Omental fat pad (tissue), 4 donors: ENCODE measurements at places on chromosomes 2 and 18.
A peak's percentile ranks its signal among the peaks of the same experiment; 100 is the strongest.

- no peak for DNase-seq
These were observed 1596.8 kb upstream of the SLC39A10 start for GRCh38 chr2:194060269-194060668.

DNA sequence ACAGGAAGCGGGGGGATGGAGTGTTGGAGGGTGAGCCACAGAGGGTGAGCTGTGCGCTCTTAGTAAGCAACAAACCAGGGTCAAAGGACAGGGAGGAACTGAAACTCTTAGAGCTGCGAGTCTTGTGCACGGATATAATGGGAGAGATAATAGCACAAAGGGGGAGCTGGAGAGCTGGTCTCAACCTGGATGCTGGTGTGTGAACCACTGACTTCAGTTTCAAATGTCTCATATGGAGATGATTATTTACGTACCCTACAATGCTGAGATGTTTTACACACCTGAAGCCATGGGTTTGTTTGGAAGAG is 35.9 kb downstream of the PTGR3 start:
- no peak for DNase-seq

GRCh38 chr2:42861321-42861720 is 68.9 kb upstream of the HAAO start:
- no peak for DNase-seq

- DNase-seq: no peak
These were observed 712.5 kb downstream of the TDRD15 start for GRCh38 chr2:21836261-21836660.

- DNase-seq: no peak
These were observed 172.9 kb upstream of the KLHL29 start for GRCh38 chr2:23211987-23212583.

DNA sequence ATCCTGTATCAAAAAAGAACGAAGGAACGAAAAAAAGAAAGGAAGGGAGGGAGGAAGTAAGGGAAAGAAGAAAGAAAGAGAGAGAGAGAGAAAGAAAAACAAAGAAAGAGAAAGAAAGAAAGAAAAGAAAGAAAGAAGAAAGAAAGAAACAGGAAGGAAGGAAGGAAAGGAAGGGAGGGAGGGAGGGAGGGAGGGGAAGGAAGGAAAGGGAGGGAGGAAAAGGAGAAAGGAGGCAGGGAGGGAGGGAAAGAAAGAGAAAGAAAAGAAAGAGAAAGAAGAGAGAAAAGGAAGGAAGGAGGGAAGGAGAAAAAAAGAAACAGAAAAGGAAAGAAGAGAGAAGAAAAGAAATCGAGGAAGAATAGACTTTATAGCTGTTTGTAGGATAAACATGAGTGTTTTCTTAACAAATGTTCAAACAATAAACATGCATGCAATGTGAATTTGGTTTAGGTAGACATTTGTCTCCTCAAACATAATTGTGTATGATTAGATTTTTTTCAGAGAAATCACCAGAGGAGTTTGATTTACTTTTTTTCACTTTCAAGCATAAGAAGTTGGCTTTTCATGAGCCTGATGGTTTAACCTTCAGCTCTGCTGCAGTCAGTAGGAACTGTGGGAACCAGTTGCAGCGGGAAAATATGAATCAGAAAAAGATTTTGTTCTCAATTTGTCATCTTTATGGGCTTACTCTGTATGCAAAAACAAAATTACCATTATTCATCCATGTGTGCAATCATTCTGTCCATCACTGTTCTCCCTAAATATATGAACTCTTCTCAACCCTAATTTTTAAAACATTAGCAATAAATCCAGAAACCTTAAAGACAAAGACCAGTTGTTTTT is 71.6 kb downstream of the PRKRA start:
- DNase-seq: no peak

- DNase-seq: no peak
These were observed 1.6 kb downstream of the ABCG5 start for GRCh38 chr2:43837033-43837432.

GRCh38 chr2:23464905-23465537 is 80.0 kb downstream of the KLHL29 start:
- no peak for DNase-seq

- DNase-seq: no peak
These were observed 84.6 kb upstream of the CAB39 start for GRCh38 chr2:230627806-230628724.

GRCh38 chr2:39640107-39640506 is 25.6 kb upstream of the TMEM178A start:
- no peak for DNase-seq

DNA sequence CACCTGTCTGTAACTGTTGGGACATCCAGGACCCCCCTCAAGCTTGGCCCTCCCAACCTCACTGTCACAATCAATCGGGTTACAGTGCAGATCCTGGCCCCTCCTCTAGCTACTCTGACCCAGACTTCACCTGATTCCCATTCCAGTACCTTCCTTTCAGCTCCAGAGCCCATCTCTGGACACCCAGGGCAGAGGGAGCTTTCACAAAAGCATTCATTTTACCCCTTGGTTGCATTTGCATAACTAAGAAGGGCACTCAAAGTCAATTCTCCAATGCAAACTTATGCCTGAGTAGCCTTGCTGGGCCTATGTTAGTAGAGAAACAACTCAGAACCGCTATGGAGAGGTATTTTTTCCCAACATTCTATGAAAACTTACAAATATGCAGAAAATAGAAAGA is 7.4 kb downstream of the ZAP70 start:
- no peak for DNase-seq

DNA sequence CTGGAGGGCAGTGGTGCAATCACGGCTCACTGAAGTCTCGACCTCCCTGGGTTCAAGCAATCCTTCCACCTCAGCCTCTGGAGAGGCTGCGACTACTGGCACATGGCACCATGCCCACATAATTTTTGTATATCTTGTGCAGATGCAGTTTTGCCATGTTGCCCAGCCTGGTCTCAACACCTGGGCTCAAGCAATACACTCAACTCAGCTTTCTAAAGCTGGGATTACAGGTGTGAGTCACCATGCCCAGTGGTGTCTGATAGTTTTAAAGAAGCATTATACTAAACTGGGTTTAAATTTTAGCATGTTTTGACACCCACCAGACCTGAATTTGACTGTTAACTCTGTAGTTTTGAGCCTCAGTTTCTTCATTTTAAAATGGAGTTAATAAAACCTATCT is 109.4 kb upstream of the SLC38A11 start:
- DNase-seq: no peak

DNA sequence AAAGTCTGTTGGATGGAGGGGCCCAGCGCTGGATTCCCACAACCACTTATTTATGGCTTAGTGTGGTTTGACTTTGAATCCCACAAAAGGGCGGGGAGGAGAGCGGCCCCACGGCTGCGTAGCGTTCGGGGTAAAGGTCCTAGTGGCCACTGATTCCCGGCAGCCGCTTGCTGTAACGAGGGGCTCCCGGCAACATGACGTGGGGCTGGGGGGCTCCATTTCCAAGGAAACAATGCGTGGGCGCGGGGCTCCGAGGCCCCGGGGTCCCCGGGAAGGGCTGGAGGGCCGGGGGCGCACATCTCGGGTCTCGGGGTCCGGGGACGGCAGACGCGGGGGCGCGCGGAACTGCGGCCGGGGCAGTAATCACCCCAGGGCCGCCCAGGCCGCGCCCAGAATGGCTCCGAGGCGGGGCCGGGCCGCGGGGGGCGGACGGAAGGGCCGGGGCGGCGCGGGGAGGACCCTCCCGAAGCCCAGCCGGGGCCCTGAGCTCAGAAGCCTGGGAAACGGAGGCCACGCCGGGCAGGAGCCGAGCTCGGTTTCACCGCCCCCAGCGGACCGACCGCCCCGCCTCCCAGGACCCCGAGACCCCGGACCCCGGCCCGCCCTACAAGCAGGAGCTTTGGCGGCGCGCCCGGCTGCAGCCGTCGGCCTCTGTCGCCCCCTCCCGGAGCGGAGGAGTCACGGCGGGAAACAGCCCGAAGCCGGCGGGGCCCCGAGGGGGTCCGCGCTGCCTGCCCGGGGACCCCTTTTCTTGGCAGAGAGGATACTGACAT is 11.9 kb upstream of the MLPH start:
- DNase-seq: peak; percentile 63

DNA sequence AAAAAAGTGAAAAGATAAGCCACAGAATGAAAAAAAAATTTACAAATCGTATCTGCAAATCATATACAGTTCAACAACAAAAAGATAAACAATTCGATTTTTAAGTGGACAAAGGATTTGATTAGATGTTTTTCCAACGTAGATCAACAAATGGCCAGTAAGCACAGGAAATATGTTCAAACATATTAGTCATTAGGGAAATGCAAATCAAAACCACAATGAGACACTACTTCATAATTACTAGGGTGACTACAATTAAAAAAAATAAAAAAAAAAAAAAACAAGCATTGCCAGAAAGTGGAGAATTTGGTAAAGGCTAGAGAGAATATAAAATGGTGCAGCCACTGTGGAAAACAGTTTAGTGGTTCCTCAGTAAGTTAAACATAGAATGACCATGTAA is 38.3 kb upstream of the RNU4ATAC start:
- DNase-seq: no peak

DNA sequence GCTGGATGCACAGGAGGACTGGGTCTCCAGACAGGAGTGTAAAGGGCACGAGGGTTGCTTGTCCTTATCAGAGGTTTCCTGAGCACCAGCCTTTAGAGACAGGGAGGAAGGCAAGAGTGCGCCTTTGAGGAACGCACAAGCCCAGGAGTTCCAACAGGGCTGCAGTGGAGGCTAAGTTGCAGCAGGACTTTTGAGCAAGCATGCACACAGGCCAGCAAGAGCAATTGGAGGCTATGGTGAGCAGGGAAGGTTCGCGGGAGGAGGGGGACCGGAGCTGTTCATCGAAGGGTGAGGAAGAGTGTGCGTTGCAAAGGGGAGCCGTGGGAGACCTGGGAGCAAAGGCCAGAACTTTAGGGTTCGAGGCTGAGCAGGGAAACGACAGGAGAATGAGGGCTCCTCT is 2.2 kb upstream of the ATOH8 start:
- no peak for DNase-seq

DNA sequence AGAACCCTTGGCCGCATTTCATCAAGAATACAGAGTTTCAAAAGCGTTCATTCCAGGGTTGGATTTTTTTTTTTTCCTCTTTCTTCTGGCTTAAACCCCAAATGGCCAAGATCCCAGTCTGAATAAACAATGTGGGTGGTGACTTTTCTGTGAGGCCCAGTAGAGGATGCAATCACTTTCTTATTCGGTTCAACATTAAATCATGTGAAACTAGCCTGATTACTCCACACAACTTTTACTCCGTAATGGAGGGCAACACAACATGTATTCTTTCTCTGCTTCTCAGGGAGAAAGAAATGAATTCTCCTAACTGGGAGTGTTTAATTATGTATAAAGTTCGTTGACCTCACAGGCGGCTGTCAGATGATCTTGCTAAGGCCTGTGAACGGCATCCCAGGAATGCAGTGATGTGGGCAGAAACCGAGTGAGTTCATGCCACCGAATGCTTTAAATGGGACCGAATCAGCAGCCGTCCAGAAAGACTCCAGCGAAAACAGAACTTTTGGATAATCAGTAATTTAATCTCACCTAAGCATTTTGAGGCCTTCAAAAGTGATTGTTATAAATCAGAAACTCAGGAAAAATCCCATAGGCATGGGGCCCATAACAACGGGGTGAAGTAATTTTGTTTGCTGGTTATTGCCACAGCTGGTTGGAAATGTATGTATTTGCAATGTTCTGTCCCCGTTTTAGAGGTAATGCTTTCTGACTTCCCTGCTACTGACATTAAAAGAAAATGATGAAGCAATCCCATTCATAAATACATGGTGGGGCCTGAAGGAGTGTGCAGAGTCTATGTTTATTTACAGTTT is 81.5 kb downstream of the BCL2 start:
- no peak for DNase-seq

- no peak for DNase-seq
These were observed 122.0 kb upstream of the COPS8 start for GRCh38 chr2:236963631-236964182.

- no peak for DNase-seq
These were observed 1518.1 kb upstream of the ZEB2 start for GRCh38 chr2:146038014-146038413.

DNA sequence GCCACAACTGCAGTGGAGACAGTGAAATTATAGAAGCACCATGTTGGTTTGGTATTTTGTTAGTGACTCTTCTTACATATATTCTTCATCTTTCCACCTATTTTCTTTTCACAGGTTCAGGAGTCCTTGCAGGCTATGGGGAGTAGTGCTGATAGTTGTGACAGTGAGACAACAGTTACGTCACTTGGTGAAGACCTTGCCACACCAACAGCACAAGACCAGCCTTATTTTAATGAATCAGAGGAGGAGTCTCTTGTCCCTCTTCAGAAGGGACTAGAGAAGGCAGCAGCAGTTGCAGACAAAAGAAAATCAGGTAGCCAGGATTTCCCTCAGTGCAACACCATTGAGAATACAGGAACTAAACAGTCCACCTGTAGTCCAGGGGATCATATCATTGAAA is 23.6 kb downstream of the ITPRID2 start:
- no peak for DNase-seq

DNA sequence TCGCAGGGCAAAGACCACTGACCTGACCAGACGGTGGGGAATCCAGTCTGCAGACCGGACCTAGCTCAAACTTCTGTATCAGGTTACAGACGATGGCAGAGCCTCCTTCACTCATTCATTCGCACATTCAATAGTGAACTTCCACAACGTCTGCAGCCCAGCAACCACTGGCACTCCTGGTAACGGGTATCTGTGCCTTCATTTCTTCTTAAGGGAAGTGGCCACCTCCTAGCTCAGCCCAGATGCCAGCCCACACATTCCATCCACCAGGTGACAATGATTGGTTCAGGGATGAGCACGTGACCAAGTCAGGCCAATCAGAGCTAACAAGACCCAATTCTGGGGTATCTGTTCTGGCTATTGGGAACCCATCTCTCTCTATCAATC is 15.9 kb upstream of the ARMC9 start:
- no peak for DNase-seq

- no peak for DNase-seq
These were observed 18.7 kb upstream of the RAPH1 start for GRCh38 chr2:203553784-203554183.

GRCh38 chr2:101980368-101980767 is 11.4 kb upstream of the IL1R2 start:
- no peak for DNase-seq

DNA sequence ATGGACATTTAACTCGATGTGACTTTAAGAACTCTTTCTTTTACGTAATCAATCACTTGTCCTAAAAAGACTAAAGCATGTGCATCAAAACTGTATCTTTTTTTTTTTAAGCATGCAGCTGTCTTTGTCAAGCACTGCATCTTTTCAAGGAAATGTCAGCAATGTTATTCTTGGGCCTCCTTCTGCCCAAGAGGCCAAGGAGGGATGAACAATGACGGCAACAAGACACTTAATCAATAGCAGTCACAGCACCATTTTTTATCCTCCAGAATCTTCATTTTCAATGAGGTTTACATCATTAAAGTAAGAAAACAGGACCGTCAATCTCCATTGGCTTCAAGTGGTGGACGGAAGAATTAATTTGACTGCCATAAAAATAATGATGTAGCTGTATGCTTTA is 253.8 kb downstream of the AFF3 start:
- no peak for DNase-seq
